ENCODE measurements at places on chromosomes 13 and 19. TPM values are rescaled to one million over a fixed set of nuclear protein-coding genes. Genes with fewer than 3 reads are reported as not detected.

Gene PDE4A
- polyA plus RNA-seq: 1.2 TPM

Gene CHMP2A
- polyA plus RNA-seq: 262 TPM

Gene CGB8
- not detected for polyA plus RNA-seq

Gene RINL
- polyA plus RNA-seq: 8.4 TPM

Gene UHRF1
- 10.0 TPM for polyA plus RNA-seq

Gene ABHD17A
- 76.2 TPM for polyA plus RNA-seq

Gene SHC2
- polyA plus RNA-seq: 3.0 TPM

Gene SERPINE3
- polyA plus RNA-seq: not detected

Gene SOX1
- polyA plus RNA-seq: not detected

Gene TPTE2
- not detected for polyA plus RNA-seq

Gene CLN5
- polyA plus RNA-seq: 7.4 TPM
